ENCODE measurements at places on chromosomes 13 and 19.

DNA sequence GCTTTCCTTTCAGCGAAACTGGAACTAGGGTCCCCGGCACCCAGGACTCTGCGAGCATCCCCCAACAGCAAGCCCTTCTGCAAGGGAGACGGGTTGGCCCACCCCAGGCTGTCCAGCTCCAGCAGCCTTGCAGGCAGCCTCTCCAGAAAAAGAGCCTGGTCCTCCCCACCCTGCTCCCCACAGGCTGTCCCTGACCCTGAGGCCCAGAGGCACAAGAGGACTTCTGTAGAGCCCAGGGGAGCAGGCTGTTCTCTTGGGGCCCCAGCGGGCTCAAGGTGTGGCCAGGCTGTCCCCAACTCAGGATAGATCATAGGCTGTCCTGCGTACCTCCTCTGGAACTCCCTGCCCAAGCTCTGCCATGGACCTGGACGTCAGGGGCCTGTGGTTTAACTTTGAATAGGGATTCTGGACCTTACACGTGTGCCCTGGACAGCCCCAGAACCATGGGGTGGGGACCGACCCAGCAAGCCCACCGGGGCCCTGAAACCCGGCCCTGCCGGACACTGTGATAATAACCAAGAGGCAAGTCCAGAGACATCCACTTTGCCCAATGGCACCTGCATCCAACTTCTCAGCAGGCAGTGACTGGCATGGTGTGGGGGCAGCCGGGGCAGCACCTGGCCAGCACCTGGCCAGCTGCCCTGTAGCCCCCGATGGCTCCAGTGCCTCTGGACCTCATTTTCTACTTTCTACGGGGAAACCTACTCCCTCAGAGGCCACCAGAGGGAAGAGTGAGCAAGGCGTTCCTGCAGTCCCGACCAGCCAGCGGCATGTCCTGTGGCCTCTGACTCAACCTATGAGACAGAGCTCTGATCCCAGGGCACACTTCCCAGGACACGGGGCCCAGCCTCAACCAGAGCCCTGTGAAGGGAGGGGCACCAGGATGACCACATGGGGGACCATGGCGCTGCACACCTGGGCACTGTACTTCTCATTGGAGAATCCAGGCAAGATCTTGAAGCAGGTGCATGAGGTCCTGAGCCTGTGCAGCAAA is 50.9 kb upstream of the TPM4 start:
- no peak for DNase-seq

GRCh38 chr19:8806661-8807060 is 25.4 kb downstream of the ZNF558 start:
- DNase-seq: no peak

DNA sequence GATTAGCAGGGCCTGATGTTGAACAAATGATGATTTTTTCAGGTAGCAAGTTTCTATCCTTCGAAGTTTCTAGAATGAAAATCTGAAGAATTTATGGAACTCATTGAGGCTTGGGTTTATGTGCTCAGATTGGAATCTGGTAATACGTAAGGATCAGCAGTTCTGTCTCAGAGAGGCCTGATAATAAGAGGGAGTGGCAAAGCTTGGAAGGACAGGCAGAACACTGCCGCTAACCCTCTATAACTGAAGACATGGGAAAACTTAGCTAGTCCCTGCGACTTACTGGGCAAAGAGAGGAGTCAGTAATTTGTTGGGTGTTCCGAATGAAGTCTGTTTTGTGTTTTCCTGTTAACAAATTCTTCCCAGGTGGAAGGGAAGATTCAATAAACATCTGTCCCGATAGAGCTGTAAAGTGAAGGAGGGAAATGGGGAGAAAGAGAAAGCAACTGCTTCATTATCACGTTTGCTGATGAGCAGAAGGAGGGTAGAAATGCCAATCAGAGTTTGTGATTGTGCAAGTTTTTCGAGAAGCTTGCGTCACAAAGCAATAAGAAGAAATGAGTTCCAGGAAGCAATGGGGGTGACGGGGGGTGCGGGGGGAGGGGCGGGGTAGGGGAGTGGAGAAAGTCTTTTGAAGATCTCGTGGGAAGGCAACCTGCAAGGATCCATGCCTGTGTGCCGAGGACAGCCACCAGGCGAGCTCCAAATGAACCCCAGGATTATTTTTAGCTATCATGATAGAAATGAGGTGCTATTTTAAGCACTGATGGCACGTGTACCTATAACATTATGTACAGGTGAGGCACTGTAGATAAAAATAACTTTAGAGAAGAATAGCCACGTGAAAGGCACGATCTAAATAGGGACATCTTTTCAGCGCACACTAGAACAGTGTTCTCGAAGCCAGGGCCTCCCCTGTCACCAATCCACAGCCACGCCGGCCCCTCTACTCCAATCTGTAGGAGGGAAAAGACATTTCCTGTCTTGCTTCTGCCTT is 224.1 kb downstream of the FGF9 start:
- DNase-seq: no peak

- DNase-seq: no peak
These were observed 208.9 kb downstream of the DNAJC15 start for GRCh38 chr13:43232144-43232872.

GRCh38 chr19:6198896-6199239 is 63.4 kb downstream of the ACSBG2 start:
- DNase-seq: no peak

DNA sequence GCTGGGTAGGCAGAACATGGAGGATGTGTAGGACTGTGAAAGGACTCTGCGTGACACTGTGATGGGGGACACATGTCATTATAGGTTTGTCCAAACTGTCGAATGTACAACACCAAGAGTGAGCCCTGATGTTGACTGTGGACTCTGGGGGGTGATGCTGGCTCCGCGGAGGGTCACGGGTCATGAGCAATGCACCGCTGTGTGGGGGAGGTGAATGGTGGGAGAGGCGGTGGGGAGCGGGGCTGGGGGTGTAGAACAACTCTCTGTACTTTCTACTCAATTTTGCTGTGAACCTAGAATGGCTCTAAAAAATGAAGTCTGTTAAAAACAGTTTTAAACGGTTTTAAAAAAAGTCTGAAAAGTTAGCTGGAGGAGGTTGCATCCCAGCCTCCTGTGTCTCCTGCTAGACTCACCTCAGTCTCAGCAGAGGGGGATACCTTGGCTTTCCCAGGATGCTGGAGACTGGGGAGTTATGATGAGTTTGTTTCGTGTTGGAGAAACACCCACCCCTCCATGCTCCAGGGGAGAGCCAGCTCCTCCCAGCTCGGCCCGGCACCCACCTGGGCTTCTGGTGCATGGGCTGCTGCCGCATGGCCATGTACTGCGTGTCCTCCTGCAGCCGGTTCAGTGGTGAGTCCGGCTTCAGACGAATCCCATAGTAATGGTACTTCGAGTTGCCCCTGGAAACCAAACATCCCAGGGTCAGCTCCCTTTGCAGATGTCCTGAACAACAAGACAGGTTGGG is 34.7 kb upstream of the RANBP3 start:
- DNase-seq: no peak

- no peak for DNase-seq
These were observed 30.0 kb downstream of the FLT1 start for GRCh38 chr13:28464861-28465460.

GRCh38 chr19:55673465-55673864 is 1.6 kb upstream of the EPN1 start:
- DNase-seq: no peak

DNA sequence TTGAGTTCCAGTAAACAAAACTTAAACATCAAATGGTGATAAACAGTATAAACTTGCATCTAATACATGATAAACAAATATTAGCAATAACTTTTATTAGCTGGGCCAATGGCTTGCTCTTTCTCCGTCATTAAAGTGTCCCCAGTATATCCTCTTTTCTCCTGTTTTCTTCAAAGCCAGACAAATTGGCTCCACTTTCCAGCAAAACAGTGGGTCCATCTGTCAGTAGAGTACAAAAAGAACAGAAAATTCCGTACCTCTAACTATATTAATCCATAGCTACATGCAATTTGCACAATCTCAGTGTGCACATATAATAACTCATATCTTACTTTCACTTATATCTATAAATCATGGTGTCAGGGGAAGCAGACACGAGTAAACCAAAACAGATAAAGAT is 678.0 kb upstream of the SPRY2 start:
- no peak for DNase-seq

GRCh38 chr13:20173116-20173746 is 12.4 kb upstream of the GJA3 start:
- no peak for DNase-seq

DNA sequence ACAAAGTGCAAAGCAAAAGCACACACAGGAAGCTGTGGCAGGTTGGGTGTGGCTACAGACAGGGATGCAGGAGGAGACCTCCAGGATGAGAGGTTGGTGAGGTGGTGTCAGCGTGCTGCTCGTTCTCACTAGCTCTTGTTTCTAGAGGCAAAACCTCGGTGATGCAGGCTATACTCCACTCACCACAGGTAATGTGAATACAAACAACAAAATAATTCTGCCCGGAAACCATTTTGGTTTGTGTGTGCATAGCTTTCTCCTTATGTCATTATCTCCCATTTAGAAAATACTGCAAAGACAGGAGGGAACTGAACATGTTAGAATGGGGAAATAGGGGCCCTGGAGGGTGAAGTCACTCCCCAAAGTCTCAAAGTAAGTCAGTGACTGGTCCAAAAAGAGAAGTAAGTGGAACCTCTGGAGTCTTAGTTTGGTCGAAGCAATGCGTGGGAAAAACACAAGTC is 9.4 kb downstream of the LCP1 start:
- DNase-seq: no peak

GRCh38 chr13:109204252-109204651 is 574.8 kb downstream of the MYO16 start:
- peak; percentile 9 for DNase-seq

DNA sequence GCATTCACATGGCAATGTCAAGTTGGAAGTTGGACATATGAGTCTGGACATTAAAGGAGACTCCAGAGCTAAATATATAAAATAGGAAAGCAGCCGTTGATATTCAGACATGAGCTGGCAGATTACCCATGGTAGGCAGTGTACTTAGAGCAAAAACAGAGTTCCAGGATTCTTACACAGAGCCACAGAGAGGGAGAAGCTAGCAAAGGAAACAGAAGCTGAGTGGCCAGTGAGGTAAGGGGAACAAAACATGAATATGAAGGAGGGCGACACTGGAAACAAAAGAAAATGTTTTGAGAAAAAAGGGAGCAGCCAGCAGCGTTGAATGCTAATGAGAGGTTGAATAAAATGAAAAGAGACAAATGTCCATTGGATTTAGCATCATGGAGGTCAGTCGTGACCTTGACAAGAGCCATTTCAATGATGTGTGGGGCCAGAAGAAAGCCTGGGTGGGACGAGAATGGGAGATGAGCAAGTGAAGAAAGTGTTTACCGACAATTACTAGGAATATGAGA is 198.4 kb downstream of the POU4F1 start:
- no peak for DNase-seq

GRCh38 chr13:75505327-75505726 is 23.4 kb upstream of the TBC1D4 start:
- no peak for DNase-seq

DNA sequence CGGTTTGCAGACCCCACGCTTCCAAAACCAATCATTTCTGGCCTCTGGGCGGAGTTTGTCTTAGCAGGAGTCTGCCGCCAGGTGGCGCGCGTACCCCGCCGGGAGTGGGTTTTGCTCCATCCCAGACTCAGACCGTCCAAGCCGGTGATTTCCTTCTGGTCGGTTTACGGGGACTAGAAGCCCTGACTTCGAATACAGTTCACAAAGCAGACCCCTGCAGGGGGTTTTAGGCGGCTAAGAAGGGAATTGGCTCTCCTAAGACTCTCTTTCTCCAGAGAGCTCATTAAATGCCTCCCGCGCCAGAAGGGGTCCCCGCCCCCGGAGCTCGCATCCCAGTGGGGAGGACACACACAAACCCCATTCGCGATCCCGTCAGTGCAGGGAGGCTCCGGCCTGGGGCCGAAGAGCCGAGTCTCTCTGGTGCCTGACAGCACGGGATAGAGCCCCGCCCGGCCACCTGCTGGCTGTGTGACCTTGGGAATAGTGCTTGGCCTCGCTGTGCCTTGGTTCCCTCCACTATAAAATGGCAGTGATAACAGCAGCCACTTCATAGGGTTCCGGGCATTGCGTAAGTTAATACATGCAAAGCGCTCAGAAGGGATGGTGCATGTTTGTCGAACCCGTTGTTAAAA is 8.6 kb upstream of the NUP62 start:
- DNase-seq: peak; percentile 43

DNA sequence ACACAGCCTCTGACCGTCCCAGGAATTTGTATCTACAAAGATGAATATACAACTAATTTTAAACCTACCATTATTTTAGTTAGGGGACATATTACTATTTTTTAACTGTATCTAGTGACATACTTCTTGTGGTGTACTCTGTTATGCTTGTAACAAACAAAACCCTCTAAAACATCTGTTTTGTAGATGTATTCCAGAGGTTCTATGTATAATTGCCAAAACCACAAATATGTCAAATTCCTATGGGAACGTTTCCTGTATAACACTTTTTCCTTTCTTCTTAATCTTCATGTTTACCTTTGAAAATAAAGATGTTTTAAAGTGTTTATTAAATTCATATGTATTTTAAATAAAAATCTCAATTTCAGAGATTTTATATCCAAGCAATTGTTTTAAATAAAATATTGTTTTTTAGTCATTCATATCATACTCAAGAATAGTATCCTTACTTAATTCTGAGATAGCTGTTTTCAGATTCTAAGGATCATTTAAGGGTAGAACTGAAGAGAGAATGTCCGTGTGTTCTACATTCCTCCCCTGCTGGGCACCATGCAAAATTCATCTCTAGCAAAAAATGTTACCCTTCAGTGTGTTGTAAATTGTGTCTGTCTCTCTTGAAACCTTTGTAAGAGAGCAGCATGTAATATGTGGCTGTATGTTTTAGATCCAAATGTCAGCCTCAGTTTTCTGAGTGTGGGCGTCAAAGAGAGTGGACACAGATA is 1327.7 kb downstream of the EFNB2 start:
- no peak for DNase-seq

- no peak for DNase-seq
These were observed 6.5 kb upstream of the DOCK6 start for GRCh38 chr19:11268783-11269267.

- DNase-seq: no peak
These were observed 102.0 kb downstream of the SLITRK1 start for GRCh38 chr13:83780227-83780626.

DNA sequence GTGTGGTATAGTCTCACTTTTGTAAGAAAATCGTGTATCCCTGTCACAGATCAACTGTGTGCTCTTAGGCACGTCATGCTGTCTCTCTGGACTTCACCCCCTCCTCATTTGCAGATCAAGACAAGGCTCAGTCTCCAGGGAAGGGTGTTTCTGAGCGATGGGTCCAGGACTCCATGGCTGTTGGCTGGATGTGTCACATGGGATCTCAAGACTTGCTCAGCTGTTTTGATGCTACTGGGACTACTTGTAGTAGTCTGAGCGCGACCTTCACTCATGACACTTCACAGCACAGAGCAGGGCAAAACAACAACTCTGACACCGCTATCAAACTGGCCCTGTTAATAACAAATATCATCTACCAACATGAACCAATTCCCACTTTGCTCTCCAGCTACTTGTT is 36.2 kb downstream of the SMAD9 start:
- DNase-seq: no peak

- peak; percentile 31 for DNase-seq
These were observed 1.4 kb downstream of the LIG4 start for GRCh38 chr13:108213946-108214345.
